PC-9 (cell line): ENCODE measurements at places on chromosomes 12 and 14.

DNA sequence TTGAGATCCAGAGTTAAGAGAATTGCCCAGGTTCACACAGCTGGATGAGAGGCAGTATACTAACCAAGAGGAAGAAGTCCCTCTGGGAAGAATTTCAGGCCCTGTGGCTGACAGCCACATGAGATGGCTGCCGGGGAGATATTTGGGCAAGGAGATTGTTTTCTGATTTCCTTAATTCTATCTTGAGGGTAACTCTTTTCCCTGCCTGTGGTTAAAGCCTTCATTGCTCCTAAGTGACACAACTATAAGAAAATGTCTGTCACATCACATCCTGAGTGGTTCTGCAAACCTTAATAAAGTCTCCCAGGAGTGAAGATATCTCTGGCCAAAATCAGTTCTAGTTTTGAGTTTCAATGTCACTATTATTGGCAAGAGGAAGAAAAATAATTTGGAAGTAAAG is 9.6 kb downstream of the ARHGDIB start:
- DNase-seq = no peak

DNA sequence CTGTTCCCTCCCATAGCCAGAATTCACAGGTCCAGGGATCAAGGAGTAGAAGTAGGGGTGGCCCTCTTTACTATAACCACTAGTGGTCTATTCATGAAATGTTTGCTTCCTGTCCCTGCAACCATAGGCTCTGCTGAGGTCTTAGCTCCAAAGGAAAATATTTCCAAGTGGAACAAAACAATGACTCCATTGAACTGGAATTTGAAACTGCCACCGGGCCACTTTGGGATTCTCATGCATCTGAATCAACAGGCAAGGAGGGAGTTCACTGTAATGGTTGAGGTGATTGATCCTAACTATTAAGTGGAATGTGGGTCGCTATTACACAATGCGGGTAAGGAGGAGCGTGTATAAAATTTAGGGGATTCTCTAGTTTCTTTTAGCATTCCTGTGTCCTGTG is 197.0 kb downstream of the ETNK1 start:
- DNase-seq = no peak

DNA sequence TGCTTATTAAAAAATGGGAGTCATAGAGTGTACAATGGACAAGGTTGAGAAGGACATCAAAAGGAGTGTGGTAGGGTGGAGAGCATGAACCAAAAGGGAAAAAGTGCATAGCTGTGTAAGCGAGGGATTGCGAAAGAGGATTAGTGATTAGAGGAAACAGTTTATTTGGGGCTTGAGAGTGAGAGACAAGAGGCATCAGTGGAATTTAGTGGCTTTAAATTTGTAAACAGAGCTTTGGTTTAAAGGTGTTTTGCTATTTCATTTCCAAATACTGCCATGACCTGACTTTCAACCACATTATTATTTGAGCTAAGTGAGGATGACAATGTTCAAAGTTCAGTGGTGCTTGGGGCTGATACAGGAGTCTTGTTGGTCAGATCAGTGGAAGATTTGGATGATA is 53.4 kb downstream of the SLC16A7 start:
- DNase-seq = peak; percentile 4

GRCh38 chr12:101015044-101015443 is 195.0 kb downstream of the SLC5A8 start:
- DNase-seq = no peak

GRCh38 chr12:72677846-72678245 is 405.7 kb downstream of the TRHDE start:
- DNase-seq = no peak
